ENCODE measurements at places on chromosomes 7 and 10. TPM values are rescaled to one million over a fixed set of nuclear protein-coding genes. Genes with fewer than 3 reads are reported as not detected.

Gene PNLIPRP2
- total RNA-seq, result not detected

Gene PARD3
- 0.56 TPM for total RNA-seq

DNA sequence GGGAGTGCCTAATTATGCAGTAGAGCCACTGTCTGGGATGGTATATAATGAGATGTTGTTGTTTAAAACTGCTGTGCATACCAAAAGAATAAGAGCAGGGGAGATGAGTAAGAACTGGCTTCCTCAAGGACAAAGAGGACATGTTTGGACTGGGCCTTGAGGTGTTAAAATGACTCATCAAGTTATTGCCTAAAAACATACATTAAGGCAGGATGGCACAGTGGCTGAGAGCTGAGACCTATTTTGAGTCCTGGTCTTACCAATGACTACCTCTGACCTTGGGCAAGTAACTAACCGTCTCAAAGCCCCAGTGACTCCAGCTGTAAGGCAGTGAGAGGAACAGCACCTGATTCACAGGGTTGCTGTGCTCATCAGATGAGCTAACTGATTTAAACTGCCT lies 71.1 kb downstream of the CFAP58 start:
- H3K36me3 ChIP-seq, result no peaks in the 10 kb centered on the region
- peaks cover 10% of the 10 kb centered on the region for H3K4me1 ChIP-seq
- H3K27ac ChIP-seq, result peak overlapping the region; percentile 15
- peak overlapping the region; percentile 22 for H3K4me3 ChIP-seq

DNA sequence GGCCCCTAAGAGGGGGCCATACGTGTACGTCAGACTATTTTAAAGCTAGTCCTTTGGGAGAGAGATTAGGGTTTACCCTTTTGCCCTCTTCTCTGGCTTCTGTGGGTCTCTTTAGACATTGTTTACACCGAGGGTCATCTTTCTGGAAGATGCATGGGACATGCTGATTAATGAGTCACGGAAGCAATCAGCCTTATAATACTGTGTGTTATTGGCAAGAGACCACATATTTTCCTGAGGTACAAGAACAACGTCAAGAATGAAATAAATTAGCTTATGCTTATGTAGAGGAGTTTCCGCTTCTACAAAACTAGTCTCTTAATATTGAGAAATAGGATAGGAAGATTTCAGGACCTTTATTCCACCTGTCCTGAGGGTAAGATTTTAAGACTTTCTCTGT lies 327.7 kb downstream of the BBS9 start:
- H3K4me3 ChIP-seq, result no peak overlapping the region
- DNase-seq, result no peak
- no peak overlapping the region for H3K27ac ChIP-seq
- peaks cover 4% of the 10 kb centered on the region for H3K36me3 ChIP-seq
- peaks cover 4% of the 10 kb centered on the region for H3K4me1 ChIP-seq
- no peaks in the 10 kb centered on the region for H3K27me3 ChIP-seq

DNA sequence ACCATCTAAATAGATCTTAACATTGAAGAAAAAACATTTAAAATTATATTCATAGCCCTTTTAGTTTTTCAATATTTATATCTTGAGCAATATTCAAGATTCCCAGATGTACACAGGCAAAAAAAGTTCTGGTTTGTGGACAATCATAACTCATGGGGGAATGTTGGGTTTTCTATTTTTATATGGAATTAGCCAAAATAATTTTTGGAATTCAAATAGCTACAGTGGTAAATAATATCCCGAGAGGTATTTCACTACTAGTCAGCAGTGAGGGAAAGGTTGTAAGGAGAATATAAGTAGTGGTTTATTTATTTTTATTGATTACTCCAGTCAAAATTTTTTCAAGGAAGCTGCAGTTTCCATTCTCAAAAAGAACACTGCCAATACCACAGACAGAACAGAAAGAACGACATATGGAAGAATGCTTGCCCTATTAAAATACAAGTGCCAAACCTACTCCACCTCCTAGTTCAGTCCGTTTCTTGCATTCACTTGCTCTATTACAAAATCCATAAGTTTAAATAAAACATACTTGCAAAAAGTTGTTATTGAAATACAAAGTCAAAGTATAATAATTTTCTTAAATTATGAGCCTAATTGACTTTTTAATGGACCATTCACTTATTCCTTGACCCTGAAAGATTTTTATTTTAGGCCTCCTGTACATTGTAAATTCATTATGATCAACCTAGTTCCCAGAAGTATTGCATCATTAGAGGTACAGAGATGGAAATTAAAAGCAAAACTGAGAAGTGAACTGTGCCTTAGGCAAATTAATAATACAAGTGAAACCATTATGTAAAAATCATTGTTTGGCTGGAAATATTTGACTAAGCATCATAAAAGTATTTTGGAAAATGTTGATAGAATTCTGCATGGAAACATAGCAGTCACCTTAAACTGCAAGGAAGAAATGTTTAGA lies 533.2 kb downstream of the PARD3 start:
- peaks cover 19% of the 10 kb centered on the region for H3K27me3 ChIP-seq
- H3K4me3 ChIP-seq, result peak overlapping the region; percentile 48
- no peaks in the 10 kb centered on the region for H3K36me3 ChIP-seq
- no peak for DNase-seq

DNA sequence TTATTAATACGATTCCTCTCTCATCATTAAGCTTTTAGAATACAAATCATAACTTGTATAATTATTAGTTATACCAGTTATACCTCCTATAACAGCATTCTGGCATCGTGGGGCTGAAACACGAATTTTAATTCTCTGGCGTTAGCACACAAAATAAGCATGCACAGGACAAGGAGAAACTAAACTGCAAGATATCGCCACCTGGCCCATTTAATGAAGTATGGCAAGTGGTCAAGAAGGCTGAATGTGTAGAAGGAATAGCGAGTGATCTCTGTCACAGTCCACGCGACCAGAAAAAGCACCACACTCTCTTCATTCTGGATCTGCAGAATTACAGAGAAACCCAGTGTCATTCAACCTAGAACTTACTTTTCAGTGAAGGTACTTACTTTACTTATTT lies 18.1 kb downstream of the HACD1 start:
- no peaks in the 10 kb centered on the region for H3K4me1 ChIP-seq
- no peak overlapping the region for H3K4me3 ChIP-seq
- no peak overlapping the region for H3K27ac ChIP-seq
- H3K36me3 ChIP-seq, result no peaks in the 10 kb centered on the region
- no peaks in the 10 kb centered on the region for H3K27me3 ChIP-seq
